ENCODE measurements at places on chromosomes 7 and 10. TPM values are rescaled to one million over a fixed set of nuclear protein-coding genes. Genes with fewer than 3 reads are reported as not detected.

OR13A1 gene
- not detected for total RNA-seq

PAX2 gene
- total RNA-seq: 5.2 TPM

LMBR1 gene
- 120 TPM for total RNA-seq

SPAM1 gene
- total RNA-seq: not detected

PDZD8 gene
- 34.7 TPM for total RNA-seq

RBP3 gene
- total RNA-seq: 348 TPM

INMT gene
- total RNA-seq: 3.2 TPM
